ENCODE measurements at places on chromosomes 3 and 15.

DNA sequence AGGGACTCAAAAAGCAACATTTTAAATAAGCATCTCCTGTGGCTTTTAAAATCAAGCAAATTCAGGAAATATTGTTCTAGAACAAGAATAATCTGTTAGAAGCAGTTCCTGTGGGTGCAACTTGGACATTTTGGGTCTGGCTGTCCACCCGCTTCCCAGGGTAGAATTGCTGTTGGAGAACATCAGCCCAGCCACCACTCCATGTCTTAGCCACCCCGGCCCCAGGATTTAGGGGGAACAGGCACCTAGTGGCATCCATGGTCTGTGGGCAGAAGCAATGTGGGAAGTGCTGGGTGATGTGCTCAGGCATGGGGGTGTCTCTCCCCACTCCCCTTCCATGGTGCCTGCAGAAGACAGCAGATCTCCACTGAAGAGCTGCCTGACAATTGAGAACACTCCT lies 162.6 kb downstream of the KLF13 start:
- DNase-seq: no peak

DNA sequence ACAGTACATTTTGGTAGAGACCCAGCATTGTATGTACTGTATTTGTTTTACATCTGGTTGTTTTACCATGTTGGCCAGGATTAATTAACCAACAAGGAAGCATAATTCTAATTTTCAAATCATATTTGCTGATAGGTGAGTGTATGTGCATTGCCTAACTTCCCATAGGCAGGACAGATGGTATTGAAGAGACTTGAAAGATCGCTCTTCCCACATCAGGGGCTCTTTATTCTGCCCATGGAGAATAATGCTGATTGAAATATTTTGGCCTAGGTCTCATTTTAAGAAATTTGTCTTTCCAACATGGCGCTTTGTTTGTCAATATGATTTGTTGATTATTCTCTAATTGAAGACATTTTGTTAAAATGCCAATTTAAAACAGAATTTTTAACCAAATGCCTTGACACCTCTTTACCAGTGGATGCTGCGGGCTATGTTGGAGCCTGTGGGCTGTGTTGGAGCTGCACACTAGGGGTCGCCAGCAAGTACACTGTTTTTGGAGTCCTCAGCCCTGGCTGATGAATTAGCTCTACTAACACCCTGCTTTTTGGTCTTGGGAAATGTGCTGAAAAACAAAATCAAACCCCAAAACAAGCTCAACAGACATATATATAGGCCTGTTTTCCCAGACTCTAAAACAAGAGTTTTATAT lies 5.3 kb downstream of the P2RY12 start:
- no peak for DNase-seq

- no peak for DNase-seq
Observed at GRCh38 chr3:97265237-97266005, 451.0 kb downstream of the EPHA6 start.

DNA sequence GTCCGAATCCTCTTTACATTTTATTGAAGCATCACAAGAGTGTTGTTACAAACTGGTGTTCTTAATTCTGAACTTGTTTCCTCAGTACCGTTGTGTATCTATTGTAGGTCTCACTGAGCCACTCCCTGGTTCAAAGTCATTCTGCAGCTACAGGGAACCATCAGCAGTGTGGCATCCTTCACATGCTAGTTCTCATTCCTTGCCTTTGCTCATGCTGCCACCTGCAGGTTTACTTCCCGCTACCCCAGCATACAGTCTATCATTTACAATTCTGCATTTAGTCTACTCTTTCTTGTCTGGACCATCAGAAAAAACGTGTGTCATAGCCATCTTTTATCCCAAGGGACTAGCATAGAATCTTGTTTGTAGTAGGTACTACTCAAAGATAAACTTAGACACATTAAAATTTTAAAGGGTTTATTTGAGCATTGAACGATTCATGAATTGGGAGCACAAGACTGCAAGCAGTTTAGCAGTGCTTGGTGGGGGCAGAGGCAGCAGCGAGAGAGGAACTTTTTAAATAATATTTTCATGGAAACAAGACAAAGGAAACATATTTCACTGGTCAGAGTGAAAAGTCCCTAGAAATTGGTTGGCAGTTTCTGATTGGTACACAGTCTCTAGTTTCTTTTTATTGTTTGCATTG lies 402.1 kb downstream of the CADM2 start:
- DNase-seq: no peak

- DNase-seq: no peak
Observed at GRCh38 chr3:135215516-135215915, 420.5 kb downstream of the EPHB1 start.

All from activated CD4-positive, alpha-beta T cell treated with anti-CD3 and anti-CD28 coated beads, Interleukin-2, amount 10 ng/mL, durations not matched to agents 24 days and 14 days (primary cell).